CD4-positive, alpha-beta memory T cell (primary cell): ENCODE measurements at places on chromosomes 3 and 15. TPM values are rescaled to one million over a fixed set of nuclear protein-coding genes. Genes with fewer than 3 reads are reported as not detected.

- H3K4me1 ChIP-seq, result no peaks in the 10 kb centered on the region
- H3K27ac ChIP-seq, result no peak overlapping the region
- DNase-seq, result no peak
- no peaks in the 10 kb centered on the region for H3K36me3 ChIP-seq
- no peaks in the 10 kb centered on the region for H3K27me3 ChIP-seq
- no peak overlapping the region for H3K4me3 ChIP-seq
Measured at GRCh38 chr3:40718209-40718608, 193.4 kb downstream of the ZNF621 start.

CKMT1A gene
- total RNA-seq, result not detected

GRCh38 chr3:114108137-114108536 lies 51.6 kb downstream of the QTRT2 start:
- no peaks in the 10 kb centered on the region for H3K36me3 ChIP-seq
- H3K4me3 ChIP-seq, result no peak overlapping the region

DNA sequence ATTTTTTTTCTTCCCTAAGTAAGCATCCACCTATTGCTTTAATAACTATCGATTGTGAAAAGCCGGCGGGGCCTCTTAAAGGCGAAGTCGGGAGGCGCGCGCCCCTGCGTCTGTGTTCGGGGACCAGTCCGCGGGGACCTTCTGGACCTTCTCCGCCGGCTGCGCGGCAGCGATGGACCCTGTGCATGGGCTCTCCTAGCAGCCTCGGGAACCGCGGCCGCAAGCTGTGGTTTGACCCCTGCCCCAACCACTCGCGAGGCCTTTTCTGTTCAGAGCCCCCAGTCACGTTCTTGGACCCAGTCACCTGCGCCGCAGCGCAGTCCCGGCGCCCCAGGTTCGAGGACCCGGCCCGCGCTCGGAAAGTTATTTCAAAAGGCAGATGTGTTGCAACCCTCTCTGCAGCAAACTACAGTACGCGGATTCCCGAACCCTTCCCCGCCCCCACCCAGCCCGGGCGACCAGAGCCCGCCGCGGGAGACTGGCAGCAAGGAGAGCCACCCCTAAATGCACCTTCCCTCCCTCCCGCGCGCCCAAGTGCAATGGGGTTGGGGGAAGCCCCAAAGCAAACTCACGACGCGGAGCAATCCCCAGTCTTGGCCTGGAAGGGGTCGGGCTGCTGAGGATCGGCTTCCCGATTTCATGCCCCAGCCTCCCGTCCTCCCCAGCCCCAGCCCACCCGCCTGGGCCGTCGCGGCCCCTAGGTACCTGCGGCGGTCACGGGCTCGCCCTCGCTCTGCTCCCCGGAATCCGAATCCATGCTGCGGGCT lies 684 bp downstream of the TNFAIP8L3 start:
- no peaks in the 10 kb centered on the region for H3K36me3 ChIP-seq
- H3K4me1 ChIP-seq, result no peaks in the 10 kb centered on the region
- no peak overlapping the region for H3K4me3 ChIP-seq
- no peak for DNase-seq

CLK3 gene
- 163 TPM for total RNA-seq

DNA sequence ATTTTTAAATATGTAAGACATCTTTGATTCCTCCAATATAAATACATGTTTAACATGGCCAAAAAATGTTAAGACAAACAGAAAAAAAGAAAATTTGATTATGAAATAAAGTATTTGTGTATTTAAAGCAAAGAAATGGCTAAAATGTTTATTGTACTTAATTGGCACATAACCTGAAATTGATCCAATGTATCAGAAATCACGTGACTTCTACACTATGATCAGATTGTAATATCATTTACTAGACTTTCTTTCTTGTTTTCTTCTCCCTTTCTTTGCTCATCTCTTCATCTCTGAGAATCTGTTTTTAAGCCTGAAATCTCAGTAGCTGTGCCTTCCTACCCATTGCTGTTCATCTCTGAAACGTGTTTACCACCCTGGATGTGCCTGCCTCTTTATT lies 420.3 kb downstream of the RSL24D1 start:
- no peak overlapping the region for H3K27ac ChIP-seq
- no peaks in the 10 kb centered on the region for H3K4me1 ChIP-seq
- H3K36me3 ChIP-seq, result no peaks in the 10 kb centered on the region
- H3K27me3 ChIP-seq, result no peaks in the 10 kb centered on the region
- DNase-seq, result no peak

GRCh38 chr3:156633335-156633734 lies 41.1 kb upstream of the TIPARP start:
- H3K36me3 ChIP-seq, result no peaks in the 10 kb centered on the region
- H3K27ac ChIP-seq, result no peak overlapping the region
- H3K4me3 ChIP-seq, result no peak overlapping the region
- H3K4me1 ChIP-seq, result no peaks in the 10 kb centered on the region

PPP1R14D gene
- not detected for total RNA-seq

GRCh38 chr15:76393614-76394013 lies 57.0 kb downstream of the ISL2 start:
- no peaks in the 10 kb centered on the region for H3K4me1 ChIP-seq
- no peaks in the 10 kb centered on the region for H3K27me3 ChIP-seq
- H3K4me3 ChIP-seq, result no peak overlapping the region
- DNase-seq, result no peak
- H3K36me3 ChIP-seq, result no peaks in the 10 kb centered on the region

- no peaks in the 10 kb centered on the region for H3K27me3 ChIP-seq
- no peak for DNase-seq
- no peaks in the 10 kb centered on the region for H3K4me1 ChIP-seq
Measured at GRCh38 chr3:174332391-174332790, 526.7 kb upstream of the NAALADL2 start.
